ENCODE measurements at places on chromosomes 7 and 10. TPM values are rescaled to one million over a fixed set of nuclear protein-coding genes. Genes with fewer than 3 reads are reported as not detected.
A peak's percentile ranks its signal among the peaks of the same experiment; 100 is the strongest.

DNA sequence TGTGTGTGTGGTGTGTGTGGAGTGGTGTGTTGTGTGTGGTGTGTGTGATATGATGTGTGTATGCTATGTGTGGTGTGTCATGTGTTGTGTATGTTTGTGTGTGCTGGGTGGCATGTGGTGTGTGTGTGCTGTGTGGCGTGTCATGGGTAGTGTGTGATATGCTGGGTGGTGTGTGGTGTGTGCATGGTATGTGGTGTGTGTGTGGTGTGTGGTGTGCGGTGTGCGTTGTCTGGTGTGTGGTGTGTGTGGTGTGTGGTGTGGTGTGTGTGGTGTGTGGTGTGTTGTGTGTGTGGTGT, 37.5 kb upstream of the DNAJB6 start:
- DNase-seq, result no peak

Gene UFSP1
- total RNA-seq, result 6.1 TPM

Gene ASAH2B
- 4.5 TPM for total RNA-seq

GRCh38 chr10:18545621-18546305, 105.6 kb downstream of the NSUN6 start:
- DNase-seq, result no peak

GRCh38 chr10:15167411-15168290, 842 bp downstream of the NMT2 start:
- DNase-seq, result peak; percentile 53

DNA sequence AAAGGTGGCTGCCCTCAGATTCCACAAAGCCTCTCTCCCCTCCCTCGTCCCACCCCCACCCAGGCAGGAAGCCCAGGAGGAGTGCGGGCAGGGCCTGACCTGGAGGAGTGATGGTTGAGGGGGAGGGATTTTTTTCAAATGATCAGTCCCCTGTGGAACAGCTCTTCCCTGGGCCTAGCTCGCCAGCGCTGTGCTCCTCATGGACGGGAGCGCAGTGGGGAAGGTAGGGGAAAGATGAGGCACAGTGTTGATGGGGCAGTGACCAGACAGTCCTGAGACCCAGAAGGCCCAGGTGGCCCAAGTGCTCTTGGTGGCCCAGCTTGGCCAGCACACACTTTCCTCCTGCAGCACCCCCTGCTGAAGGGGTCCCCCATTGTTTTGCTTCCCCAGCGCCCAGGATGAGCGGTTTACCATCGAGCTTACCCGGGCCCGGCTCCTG, 8.5 kb downstream of the SAP25 start:
- no peak for DNase-seq

Gene STEAP1B
- 31.4 TPM for total RNA-seq

GRCh38 chr10:89115876-89116627, 91.1 kb downstream of the CH25H start:
- DNase-seq, result peak; percentile 12

DNA sequence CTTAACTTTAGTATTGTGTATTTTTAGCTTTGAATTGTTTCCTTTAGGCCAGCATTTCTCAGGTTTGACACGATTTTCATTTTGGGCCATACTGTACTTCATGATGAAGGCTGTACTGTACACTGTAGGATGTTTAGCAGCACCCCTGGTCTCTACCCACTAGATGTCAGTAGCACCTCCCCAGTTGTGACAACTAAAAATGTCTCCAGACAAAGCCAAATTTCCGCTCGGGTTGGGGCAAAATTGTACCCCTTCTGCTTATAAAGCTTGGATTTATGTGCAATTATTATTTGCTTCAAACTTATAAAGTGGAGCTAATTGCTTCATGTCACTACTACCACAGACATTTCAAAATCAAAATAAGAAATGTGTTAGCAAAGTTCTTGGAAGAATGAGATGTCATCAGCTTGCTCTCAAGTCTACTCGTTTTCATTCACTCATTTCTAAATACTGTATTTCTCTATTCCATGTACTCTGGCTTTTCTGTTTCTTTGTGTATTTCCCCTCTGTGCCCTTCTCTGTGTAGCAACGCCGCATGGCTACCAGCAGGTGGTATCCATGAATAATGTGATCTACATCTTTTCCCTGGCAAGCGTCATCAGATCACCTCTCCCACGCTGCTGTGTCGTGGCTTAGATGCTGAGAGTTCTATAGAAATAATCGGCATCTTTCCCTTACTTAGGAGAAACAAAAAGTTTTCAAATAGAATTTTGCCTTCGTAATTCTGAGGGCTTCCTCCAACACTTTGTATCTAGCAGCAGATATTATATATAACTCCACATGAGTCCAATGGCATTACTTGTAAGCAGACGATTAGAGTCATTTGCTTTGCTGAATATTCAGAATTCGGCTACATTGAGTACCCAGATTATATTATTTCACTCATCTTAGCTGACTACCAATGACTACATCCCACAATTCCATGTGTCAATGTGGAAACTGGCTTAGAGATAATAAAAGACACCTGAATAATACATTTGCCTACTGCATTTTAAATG, 47.8 kb upstream of the CALCR start:
- DNase-seq, result peak; percentile 53

Gene SPDYE1
- total RNA-seq, result not detected

DNA sequence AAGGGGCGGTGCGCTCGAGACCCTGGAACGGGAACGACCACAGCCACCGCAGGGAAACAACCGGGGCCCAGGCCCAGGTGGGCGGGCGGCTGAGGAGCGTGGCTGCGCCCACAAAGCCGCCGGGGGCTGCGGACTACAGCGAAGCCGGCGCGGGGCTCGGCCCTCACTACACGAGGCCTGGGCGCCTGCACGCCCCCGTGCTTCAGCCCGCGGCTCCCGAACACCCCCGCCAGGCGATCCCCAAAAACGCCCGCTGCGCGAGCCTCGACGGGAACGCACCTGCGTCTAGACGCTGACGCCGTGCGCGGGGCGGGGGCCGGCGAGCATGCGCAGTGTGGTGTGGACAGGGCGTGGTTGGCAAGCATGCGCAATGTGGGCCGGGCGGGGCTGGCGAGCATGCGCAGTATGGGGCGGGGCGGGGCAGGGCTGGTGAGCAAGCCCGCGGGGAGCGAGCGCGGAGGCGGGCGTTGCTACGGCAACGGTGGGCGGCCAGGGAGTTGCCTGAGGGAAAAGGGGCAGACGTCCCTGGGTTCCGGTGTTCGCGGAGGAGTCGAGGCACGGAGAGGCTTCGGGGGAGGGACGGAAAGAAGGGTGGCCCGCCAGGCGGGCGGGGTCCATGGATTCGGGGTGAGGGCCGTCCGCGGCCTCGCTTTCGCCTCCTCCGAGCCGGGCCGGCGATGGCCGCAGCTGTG, at the start of gene RNF32:
Gene RNF32, plus strand, starts transcription at position 518 of the 692 bp plus-strand sequence. CDS start 3,104 bp downstream, outside the sequence.
- DNase-seq, result peak; percentile 100

- DNase-seq, result no peak
These were observed 1061.1 kb downstream of the SORCS3 start for GRCh38 chr10:105702211-105702610.

Gene CTNNA3
- total RNA-seq, result not detected

Gene PHKG1
- total RNA-seq, result 1.5 TPM
